ENCODE measurements at places on chromosomes 5 and 9.

DNA sequence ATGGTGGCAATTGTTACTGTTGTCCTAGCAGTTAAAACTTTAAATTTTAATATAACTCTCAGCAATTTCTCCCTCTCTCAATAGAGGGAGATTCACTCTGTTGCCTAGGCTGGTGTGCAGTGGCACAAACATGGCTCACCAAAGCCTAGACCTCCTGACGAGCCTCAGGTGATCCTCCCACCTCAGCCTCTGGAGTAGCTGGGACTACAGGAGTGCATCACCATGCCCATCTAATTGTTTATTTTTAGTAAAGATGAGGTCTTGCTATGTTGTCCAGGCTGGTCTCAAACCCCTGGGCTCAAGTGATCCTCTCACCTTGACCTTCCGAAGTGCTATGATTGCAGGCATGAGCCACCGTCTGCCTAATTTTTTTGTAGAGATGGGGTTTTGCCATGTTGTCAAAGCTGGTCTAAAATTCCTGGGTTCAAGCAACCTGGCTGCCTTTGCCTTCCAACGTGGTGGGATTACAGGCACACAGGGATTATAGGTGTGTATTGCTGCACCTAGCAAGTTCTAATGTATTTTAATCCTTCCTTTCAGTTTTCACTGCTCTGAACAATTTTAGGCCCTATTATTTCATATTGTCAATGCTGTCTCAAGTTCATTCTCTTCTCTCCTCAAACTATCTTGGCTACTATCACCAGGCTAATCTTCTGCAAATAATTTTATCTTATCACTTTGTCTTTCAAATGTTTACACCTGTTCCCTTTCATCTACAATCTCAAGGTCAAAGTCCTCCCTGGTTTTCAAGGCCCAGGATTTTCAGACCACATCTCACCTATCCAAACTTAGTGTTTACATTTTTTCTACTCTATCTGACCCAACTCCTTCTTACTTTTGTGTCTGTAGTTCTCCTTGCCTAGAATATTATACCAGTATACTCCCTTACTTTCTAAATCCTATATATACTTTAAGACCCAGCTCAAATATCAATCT lies 18.9 kb downstream of the ALDH1A1 start:
- no peak for DNase-seq

DNA sequence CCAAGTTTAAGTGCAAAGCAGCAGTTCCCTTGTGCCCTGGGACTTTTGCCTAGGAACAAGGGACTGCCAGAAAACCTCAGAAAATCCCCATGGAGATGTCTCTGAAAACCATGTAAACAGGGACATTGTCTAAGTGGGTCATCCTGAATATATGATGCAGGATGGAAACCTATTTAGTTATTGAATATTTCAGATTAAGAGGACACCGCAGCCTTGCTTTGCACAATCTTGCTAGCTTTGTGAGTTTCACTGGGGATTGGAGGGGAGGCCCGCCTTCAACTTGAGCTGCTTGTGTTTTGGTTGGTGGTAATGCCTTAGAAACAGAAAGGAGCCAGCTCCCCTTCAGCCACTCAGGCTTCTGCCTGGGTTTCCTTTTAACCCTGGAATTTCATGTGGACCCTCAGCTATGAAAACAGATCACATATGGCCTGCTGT lies 112.8 kb downstream of the C9orf152 start:
- DNase-seq: no peak

DNA sequence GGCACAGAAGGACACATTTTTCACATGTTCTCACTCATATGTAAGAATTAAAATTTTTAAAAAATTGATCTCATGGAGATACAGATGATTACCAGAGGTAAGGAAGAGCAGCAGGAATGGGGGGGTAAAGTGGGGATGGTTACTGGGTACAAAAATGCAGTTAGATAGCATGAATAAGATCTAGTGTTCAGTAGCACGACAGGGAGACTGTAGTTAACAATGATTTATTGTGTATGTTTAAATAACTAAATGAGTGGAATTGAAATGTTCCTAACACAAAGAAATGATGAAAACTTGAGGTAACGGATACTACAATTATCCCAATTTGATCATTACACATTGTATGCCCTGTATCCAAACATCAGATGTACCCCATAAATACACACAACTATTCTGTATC lies 15.2 kb upstream of the TGFBI start:
- DNase-seq: no peak

- DNase-seq: no peak
These were observed 55.2 kb downstream of the HSPA4 start for GRCh38 chr5:133106761-133107572.

GRCh38 chr5:79508354-79508753 lies 5.6 kb downstream of the HOMER1 start:
- no peak for DNase-seq

GRCh38 chr9:129141066-129142041 lies 30.1 kb downstream of the PTPA start:
- DNase-seq: no peak

DNA sequence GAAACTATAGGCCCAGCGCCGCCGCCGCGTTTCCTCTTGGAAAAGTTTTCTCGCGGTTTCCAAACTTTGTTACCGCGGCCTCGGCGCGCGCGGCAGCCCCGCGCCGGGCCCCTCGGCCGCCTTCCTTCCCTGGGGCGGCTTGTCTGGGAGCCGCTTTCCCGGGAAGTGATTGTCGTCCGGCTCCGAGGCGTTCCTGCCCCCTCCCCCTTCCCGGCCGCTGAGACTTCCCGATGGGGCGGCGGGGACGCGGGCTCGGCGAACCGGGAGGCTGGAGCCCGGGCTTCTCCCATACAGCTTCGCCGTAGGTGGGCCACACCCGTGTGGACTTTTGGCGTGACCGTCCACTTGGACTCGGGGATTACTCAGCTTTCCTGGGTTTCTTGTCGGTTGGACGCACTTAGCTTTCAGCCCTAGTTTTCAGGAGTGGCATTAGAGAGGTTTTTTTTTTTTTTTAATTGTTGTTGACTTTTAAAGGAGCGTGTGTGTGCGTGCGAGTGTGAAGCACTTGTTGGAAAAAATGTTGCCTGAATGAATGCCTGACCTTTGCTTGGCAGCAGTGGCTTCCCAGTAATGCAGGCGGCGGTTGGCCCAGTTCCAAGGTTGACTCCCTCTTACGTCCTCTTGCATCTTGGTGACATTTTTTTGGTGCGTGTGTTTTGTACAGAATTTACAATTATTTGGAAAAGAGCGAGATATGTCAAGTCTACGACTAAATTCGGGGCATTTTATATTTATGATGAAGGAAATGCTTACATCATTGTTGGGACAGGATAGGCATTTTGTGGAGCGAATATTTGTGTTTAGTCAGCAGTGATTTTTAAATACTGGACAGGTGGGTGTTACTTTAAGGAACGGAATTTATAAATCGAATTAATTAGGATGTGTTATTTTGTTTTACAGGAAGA lies 821 bp downstream of the CTNNA1 start:
- DNase-seq: no peak

Measured in NCI-H1930 (cell line).